CD4-positive, alpha-beta T cell (primary cell): ENCODE measurements at places on chromosomes 1 and 21. TPM values are rescaled to one million over a fixed set of nuclear protein-coding genes. Genes with fewer than 3 reads are reported as not detected.

GRCh38 chr1:93750955-93751354, 69.3 kb upstream of the BCAR3 start:
- DNase-seq = no peak

DNA sequence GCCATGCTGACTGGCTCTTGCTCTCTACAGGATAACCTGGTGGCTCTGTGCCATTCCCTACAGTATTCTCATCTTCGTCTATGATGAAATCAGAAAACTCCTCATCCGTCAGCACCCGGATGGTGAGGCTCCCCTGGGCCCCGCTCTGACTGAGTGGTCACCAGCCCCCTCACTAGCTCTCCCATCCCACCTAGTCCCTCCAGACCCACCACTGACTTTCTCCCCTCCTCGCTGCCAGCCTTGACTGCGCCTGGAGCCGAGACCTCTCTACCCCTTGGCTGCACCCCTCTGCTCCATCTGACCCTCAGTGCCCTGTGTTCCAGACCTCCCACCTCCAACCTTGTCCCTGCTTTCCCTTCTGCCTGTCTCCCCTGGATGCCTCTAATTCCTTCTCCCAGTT, 4.1 kb upstream of the CASQ1 start:
- DNase-seq = no peak

DNA sequence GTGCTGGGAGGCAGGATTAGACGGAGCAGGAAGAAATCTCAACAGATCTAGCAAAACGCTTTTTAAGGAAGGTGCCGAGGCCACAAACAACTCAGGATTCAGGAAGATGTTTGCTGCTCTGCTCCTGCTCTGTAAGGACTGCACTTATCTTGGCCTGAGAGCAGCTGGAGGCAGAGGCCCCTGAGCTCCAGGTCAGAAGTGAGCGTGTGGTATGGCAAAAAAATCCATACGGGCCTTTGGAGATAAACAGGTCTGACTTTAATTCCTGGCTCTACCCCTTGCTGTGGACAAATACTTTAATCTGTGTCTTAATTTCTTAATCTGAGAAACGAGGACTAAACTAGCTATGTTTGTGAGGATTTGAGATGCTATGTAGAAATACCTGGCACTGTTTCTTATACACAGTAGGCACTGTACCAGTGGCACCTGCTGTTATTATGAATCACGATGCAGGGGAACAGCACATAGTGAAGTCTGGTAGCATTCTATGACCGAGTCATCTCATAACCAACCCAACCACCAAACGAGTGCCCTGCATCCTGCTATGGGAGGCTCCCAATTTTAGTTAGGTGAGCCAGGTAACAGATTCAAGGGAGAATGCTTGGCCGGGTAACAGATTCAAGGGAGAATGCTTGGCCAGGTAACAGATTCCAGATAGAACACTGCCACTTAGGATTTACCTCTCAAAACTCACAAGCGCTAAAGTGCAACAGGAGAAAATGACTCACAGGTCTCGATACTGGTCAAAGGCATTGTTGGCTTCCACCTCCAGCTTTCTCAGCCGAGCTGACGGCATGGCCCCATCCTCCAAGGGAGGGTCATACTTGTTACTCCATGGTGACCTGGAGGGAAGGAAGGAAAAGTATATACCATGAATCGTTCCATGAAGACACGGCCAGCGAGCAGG, 65.9 kb downstream of the SLC66A1 start:
- DNase-seq = no peak

- DNase-seq = no peak
These were observed 28.3 kb upstream of the RAB3GAP2 start for GRCh38 chr1:220300442-220301121.

DNA sequence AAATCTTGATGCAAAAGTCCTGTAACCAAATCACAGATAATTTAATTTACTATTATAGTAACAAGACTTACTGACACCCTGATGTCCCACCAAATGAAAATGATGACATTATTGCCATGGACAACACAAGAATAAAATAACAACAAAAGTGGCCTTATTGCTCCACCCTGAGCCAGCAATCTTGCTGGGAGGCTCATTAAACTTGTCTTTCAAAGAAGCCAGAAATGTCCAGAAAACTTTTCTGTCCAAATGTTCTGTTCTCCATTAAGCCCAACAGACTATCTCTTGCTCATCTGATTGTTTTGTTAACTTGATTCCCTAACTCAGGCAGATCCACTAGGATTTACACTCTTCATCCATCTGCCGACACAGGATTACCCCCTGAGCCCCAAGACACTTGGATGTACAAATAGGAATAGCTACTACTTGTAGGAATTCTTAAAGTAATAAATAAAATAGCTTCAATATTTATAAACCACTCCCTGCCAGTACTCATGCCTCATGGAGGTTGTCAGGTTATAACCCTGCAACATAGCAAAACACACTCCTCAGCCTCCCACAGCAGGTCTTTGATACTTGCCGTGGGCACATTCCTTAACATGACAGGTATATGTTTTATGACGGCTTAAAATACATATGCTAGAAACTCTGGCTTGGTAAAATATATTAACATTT, 84.9 kb downstream of the PTPN14 start:
- DNase-seq = no peak

DNA sequence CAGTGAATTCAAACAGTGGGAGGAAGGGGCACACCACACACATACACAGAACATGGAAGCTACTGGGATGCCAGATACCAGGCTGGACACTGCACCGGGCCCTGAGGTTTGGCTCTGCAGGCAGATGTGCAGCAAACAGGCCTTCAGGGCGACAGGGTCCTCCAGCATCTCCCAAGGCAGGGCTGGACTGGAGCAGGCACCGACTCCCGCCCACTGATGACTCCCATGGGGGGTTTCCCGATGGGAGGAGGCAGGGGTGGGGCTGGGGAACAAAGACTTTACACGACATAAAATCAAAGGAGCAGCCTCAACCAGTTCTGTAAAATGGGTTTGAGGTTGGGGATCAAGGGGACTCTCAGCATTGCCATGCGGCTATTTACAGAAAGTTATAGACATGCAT, 118.1 kb downstream of the SYT2 start:
- DNase-seq = no peak

GRCh38 chr1:100249155-100249536, 488 bp downstream of the DBT start:
- no peak for DNase-seq

GRCh38 chr1:197145446-197146024, 934 bp downstream of the ASPM start:
- no peak for DNase-seq

GRCh38 chr1:145696630-145696960, 10.6 kb downstream of the PDZK1 start:
- no peak for DNase-seq

GRCh38 chr1:14366091-14367018, 232.1 kb upstream of the KAZN start:
- no peak for DNase-seq

DNA sequence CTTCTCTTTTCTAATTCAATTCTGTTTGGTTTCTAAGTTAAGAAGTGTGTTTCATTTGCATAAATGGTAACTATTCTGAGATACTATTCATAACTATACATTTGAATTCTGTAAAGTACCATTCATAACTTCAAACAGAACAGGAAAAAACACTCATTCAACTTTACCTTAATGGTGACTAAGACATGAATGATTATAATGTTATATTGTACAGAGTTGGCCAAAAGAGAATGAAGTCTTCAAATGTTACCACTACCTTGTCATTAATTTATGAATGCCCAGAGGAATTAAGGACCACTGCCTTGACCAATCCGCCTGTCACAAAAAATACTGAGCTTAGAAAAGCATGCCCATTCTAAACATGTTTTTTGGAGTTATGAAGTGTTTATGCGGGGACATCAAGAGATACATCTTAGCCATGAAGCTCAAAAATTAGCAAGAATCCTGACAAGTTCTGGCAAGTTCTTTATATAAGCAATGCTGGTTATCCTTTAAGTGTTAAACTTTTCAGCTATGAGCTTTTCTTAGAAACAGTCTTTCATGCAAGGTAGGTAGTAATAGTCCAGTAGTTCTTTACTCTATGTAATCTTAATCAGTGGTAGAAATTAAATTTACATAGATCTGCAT, 7.9 kb downstream of the WASF2 start:
- DNase-seq = no peak

DNA sequence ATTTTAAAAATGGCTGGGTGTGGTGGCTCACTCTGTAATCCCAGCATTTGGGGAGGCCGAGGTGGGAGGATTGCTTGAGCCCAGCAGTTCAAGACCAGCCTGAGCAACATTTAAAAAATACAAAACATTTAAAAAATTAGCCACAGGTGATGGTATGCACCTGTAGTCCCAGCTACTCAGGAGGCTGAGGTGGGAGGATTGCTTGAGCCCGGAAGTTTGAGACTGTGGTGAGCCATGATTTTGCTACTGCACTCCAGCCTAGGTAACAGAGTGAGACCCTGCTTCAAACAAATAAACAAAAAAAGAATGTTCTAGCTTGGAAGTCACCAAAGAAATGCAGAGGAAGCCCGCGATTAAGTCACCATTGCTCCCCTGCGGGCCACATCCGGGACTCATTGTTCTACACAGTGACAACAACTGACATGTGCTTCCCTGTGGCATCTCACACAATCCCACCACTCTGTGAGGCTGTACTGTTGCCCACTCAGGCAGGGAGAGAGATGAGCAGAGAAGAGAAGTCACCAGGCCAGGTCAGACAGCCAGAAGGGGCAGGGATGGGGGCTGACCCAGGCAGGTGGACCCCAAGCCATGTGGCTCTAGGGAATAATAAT, 18.4 kb upstream of the SPATC1L start:
- no peak for DNase-seq

DNA sequence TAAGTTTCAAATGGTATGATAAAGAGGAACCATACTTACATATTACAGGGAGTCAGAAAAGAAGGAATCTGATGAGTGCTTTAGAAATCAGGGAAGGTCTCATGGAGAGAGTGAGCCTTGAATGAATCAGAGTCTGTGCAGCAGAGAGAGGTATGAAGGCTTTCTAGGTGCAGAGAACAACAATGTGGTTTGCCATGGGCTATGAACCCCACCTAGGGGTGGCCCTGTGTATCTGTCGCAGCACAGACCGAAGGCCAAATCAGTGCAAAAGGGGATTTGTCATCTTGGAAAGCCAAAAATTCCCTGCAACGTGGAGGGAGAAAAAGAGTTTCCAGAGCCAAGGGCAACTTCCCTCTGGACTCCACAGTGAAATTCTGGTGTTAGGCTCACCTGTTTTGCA, 3.5 kb downstream of the PAPPA2 start:
- DNase-seq = no peak

GRCh38 chr1:164728719-164729118, 169.7 kb downstream of the PBX1 start:
- DNase-seq = no peak

GRCh38 chr1:13597166-13597565, 13.5 kb downstream of the PDPN start:
- no peak for DNase-seq

- no peak for DNase-seq
These were observed 1.8 kb upstream of the CHML start for GRCh38 chr1:241641773-241642592.

DNA sequence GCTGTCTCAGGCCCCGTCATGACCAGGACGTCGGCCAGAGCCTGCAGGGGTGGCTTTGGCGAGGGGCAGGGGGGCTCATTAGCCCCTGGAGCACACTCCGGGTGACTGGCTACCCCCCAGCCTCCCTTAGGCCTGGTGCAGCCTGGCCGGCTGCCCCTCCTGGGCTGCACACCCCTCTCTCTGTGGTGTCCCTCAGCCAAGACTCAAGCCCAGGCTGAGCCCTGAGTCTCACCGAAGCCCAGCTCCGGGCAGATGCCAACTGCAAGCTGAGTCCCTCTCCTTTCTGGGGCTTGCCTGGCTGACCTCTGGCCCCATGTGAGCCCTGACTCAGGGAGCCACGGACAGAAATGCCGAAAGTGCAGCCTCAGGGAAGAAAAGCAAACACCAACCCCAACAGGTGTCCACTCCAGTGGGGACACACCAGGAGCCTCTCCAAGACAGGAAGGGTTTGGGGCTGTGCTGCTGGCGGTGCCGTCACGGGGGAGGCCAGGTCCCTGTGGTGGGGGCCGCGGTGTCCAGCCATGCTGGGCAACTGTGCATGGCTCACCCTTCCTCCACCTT, 5.3 kb upstream of the IBA57 start:
- no peak for DNase-seq

- DNase-seq = no peak
These were observed 132.9 kb upstream of the EDN2 start for GRCh38 chr1:41617336-41617735.

DNA sequence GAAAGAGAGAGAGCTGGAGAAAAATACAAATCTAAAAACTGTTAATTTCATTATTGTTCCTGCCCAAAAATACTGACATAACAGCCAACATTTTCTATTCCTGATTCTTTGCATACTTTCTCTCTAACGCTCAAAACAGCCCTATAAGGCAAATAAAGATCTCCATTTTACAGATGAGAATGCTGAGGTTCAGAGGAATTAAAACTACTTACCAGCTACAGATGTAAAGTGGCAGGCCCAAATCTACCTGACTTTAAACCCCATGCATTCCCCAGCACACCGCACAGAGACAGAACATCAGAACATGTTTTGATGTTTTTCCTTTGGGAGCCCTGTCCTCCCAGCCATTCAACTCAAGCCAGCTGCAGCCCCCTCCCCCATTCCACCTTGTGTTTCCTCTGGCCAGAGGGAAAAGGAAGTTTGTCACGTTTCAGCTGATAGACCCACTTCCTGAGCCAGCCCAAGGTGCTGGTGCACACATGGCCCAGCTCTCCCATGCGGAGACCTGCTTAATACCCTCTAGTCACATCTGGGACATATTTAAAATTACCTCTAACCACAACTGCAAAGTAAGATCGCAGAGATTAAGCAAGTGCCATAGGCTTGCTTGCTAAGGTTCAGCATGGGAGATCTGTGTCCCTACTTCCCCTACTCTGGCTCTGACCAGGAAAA, 133.1 kb upstream of the NFIA start:
- no peak for DNase-seq

GRCh38 chr1:40784141-40784770, 669 bp downstream of the KCNQ4 start:
- no peak for DNase-seq

GRCh38 chr1:95364546-95364945, 130.5 kb downstream of the RWDD3 start:
- DNase-seq = no peak

Gene RAB3GAP2
- 39.4 TPM for total RNA-seq

Gene SH2D1B
- not detected for total RNA-seq

Gene KRTAP10-6
- not detected for total RNA-seq

Gene CRNN
- total RNA-seq = not detected

Gene TDRD5
- not detected for total RNA-seq

Gene CELA3B
- total RNA-seq = not detected

Gene SPRR2F
- total RNA-seq = not detected

Gene NBPF1
- total RNA-seq = 15.0 TPM

Gene AADACL4
- total RNA-seq = not detected

Gene OLIG2
- not detected for total RNA-seq

Gene TMEM9
- total RNA-seq = 16.5 TPM

Gene CENPS
- total RNA-seq = 4.0 TPM

Gene HSPG2
- total RNA-seq = 11.0 TPM
